Aorta (tissue), 5 donors: ENCODE measurements at places on chromosomes 5 and 9. TPM values are rescaled to one million over a fixed set of nuclear protein-coding genes. Genes with fewer than 3 reads are reported as not detected.

DNA sequence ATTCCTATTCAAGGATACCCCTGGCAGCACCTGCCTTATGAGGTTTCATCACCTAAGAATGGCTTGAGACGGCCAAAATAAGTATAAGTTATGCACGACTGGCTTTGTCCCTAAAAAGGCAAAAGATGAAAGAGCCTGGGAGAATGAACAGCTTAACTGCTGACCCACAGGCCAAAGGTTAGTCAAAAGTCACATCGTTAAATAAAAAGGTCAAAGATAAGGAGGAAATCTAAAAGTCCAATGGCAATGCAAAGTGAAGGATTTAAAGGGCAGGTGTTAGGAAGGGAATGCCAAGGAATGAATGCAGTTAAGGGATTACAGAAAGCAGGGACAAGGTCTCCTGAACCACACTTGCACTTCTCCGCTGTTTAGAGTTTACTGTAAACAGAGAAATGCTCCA lies 5.6 kb downstream of the TAL2 start:
- no peak overlapping the region for H3K4me3 ChIP-seq
- no peaks in the 10 kb centered on the region for H3K4me1 ChIP-seq
- no peak overlapping the region for H3K27ac ChIP-seq

The NEUROG1 gene
- total RNA-seq = not detected

DNA sequence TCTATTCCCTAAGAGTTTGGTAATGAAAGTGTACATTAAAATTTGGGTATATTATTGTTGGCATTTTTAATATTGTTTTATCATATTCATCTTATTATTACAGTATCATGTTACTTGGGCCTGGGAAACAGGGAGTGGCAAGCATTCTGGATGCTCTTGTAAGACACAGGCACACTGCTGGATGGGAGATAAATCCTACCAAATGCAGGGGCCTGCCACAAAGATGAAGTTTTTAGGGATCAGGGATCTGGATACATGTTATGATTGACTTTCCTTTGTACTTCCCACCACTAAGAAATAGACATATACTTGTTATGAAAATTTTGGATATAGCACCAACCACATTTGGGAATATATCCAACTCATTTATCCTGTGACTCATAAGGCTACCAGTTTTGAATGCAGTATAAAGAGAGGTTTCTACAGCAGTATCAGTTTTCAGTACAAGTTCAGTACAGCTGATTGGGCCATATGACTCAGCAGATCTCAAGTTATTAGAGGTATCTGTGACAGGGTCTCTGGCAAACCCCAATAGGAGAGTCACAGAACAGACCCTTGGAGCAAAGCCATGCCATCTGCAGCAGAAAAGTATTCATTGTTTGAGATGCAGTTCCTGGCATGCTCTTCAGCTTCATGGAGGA lies 360.1 kb downstream of the DMAC1 start:
- no peak for DNase-seq
- H3K27ac ChIP-seq = no peak overlapping the region
- H3K27me3 ChIP-seq = no peaks in the 10 kb centered on the region
- no peaks in the 10 kb centered on the region for H3K36me3 ChIP-seq
- peaks cover 2% of the 10 kb centered on the region for H3K4me1 ChIP-seq

The CDKN2B-AS1 gene
- total RNA-seq = 1.2 TPM

The CARTPT gene
- total RNA-seq = not detected

The ORM2 gene
- not detected for total RNA-seq

The FAM53C gene
- 25.8 TPM for total RNA-seq

The ZFP37 gene
- 6.8 TPM for total RNA-seq

GRCh38 chr5:152374711-152375275 lies 30.3 kb downstream of the NMUR2 start:
- no peak overlapping the region for H3K27ac ChIP-seq
- H3K4me3 ChIP-seq = no peak overlapping the region
- H3K4me1 ChIP-seq = no peaks in the 10 kb centered on the region
- H3K36me3 ChIP-seq = no peaks in the 10 kb centered on the region

DNA sequence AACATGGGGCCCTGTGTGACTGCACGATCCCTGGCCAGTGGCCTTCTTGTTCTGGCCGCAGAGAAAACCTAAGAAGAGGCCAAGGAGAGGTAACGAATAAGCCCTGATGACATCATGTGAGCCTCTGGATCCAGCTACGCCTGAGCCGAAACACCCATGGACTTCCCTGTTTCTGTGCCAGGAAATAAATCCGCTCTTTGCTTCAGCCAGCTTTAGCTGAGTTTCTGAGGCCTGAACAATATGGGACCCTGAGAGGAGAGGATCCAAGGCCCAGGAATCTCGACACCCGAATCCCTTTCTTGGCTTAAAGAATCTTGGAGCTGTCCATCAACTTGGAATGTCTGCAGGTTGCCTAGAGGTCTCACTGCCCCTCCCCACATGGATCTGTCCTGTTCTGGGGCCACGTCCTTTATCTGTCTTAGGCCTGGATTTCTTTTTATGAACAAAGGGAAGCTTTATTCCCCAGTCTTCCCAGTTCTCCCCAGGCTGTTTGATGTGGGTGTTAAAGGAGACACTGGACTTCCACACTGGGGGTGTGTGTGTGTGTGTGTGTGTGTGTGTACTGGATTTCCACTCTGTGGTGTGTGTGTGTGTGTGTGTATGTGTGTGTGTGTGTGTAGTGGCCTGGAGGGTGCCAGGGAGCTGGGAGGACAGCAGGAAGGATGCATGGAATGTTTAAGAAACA lies 13.7 kb downstream of the IER5L start:
- DNase-seq = no peak
- H3K27me3 ChIP-seq = no peaks in the 10 kb centered on the region
- no peak overlapping the region for H3K4me3 ChIP-seq
- no peak overlapping the region for H3K27ac ChIP-seq

DNA sequence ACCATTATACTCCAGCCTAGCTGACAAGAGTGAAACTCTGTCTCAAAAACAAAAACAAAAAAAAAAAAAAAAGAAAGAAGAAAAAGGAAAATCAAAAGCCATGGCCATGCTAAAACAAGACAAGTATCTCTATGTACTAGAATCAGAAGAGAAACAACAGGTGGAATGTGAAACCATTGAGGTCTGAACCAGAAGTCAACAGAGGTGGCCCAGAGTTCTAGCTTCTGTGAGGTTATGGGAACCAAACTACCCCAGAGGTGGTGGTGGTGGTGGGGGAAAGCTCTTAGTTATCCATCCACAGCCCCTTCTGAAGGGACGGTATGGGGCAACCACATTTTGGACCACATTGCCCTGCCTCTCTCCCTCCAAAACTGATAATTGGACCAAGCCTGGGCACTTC lies 59.5 kb upstream of the ZNF366 start:
- H3K27ac ChIP-seq = no peak overlapping the region
- no peaks in the 10 kb centered on the region for H3K36me3 ChIP-seq
- H3K4me1 ChIP-seq = no peaks in the 10 kb centered on the region
- H3K27me3 ChIP-seq = no peaks in the 10 kb centered on the region
- DNase-seq = no peak
- no peak overlapping the region for H3K4me3 ChIP-seq

- H3K36me3 ChIP-seq = no peaks in the 10 kb centered on the region
- no peak overlapping the region for H3K4me3 ChIP-seq
- H3K27ac ChIP-seq = no peak overlapping the region
- H3K27me3 ChIP-seq = no peaks in the 10 kb centered on the region
- DNase-seq = no peak
Observed at GRCh38 chr5:108743319-108743718, 4.4 kb upstream of the FER start.

GRCh38 chr5:173396311-173396993 lies 68.2 kb upstream of the STC2 start:
- no peaks in the 10 kb centered on the region for H3K27me3 ChIP-seq
- no peak overlapping the region for H3K4me3 ChIP-seq
- no peaks in the 10 kb centered on the region for H3K36me3 ChIP-seq
- H3K4me1 ChIP-seq = peaks cover 3% of the 10 kb centered on the region
- no peak overlapping the region for H3K27ac ChIP-seq

The PCDH12 gene
- 10.3 TPM for total RNA-seq
